SW480 (cell line): ENCODE measurements at places on chromosomes 11 and 22.
A peak's percentile ranks its signal among the peaks of the same experiment; 100 is the strongest.

- no peak for DNase-seq
Observed at GRCh38 chr11:46480909-46481308, 89.3 kb upstream of the CHRM4 start.

DNA sequence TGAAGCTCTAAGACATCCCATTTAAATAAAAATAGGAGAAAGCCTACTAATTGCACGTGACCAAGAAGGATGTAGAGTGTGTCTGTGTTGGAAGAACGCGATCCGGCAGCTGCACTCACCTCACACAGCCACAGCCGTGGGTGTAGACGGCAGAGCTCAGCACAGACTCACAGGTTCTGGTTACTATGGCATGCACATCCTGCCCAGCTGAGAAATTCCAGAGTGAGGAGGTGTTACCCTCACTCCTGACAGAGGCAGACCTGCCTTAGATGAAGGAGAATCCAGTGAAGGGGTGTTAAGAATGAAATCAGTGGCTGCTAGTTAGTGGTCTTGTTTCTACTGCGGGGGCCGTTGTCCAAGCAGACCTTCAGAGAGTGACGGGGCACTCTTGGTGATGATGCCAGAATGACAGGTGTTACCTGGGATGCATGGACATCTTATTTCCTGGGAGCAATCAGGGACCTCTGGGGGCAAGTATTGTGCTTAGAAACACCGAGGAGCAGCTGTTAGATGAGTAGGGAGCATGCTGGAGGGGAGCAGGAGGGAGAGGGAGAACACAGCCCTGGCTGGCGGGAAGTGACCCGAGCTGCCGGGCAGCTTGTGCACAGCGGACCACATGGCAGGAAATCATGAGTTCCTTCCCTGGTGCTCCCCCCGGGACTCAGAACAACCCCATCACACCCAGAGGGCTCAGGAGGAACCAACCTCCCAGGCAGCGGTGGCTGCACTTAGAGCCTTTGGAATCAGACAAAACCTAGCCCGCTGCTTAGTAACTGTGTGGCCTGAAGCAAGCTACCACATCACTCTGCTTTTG, 12.3 kb downstream of the KCNJ5 start:
- peak; percentile 79 for DNase-seq

DNA sequence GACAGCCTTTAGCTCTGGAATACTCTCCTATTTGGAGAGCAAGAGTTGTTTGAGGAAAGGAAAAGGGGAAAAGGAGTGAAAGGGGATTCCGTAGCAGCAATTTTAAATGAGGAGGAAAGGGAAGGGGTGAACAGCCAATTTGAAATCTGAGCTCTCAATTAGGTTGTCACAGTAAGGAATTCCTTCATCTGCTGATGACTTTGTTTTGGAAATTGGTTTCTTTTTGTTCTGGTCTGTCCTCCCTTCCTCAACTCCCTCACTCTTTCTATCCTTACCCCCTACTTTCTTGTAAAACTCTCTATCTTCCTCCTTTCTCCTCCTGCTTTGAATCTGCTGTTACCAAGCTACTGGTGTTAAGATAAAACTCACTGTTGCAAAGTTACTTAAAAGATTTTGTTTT, 1155.6 kb downstream of the DLG2 start:
- DNase-seq: no peak

DNA sequence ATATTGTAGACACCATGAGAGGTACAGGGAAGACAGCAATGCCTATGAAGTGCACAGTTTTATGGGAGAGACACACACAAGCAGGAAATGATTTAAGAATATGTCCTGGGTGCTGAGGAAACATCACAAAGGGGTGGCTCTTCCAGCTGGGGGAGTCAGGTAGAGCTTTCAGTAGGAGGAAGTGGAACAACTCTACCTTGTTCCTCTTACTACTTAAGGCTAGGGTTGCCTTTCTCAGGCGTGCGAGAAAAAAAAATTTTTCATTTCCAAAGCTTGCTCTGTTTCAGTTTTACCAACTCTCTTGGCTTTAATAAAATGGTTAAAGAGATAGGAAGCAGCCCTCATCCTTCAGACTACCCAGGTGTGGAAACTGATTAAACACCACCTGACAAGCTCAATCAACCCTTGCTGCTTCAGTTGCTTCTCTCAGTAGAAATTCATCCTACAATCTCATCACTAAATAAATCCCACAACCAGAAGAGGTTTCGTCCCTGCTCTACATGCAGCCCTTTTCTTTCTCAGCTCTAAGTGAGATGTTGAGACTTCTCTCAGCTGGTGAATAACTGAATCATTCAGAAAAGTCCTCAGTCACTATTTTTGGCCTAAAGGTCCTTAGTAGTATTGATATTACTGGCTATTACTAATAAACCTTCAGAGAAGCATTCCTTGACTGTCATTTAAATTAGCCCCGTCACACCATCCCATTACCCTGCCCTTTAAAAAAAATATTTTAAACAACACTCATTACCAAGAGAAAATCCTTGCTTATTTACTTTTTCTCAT, 5.9 kb downstream of the ABTB2 start:
- no peak for DNase-seq

- no peak for DNase-seq
Observed at GRCh38 chr11:6799402-6799801, at the start of gene OR6A2. TSS of gene OR6A2 (minus strand) at chr11:6799689. CDS start at chr11:6795708, 3,981 bp downstream.

- DNase-seq: no peak
Observed at GRCh38 chr22:46974077-46974476, 211.6 kb downstream of the TBC1D22A start.

GRCh38 chr22:31127181-31127772, 4.5 kb downstream of the INPP5J start:
- no peak for DNase-seq

DNA sequence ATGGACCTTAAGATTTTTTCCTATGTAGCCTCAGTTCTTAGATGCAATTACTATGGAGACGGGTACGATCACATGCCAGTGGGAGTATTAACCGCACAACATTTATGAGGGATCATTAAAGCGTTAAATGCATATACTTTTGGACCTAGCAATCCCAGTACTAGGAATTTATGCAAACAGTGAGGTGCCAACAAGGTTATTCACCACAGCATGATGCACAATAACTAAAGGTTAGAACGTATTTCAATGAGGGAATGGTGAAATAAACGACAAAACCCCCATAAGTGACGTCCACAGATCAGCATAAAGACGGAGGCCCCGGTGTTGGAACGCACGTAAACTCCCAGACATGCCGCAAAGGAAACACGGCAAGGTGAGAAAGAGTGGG, 539 bp downstream of the SIRT3 start:
- no peak for DNase-seq

DNA sequence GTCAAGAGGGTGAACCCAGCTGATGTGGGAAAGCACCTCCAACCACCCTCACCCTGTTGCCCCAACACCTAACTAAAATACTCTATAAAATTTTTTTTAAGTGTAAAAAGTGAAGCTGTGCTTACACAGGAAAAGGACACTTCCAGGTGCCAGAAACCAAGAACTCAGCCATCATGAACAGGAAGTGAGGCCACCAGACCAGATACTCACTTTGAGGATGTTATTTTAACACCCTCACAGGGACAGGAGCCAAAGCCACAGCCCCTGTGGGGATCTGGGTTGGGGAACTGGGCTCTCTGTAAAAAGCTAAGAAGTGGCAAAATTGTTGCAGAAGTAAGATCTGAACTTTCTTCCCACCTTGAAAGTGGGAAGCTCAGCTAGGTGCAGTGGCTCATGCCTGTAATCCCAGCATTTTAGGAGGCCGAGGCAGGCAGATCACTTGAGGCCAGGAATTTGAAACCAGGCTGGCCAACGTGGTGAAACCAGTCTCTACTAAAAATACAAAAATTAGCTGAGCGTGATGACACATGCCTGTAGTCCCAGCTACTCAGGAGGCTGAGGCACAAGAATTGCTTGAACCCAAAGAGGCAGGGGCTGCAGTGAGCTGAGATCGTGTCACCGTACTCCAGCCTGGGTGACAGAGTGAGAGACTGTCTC, 3.8 kb downstream of the RSPH14 start:
- no peak for DNase-seq

- DNase-seq: no peak
Observed at GRCh38 chr11:46901156-46901555, 17.2 kb downstream of the LRP4 start.

- DNase-seq: no peak
Observed at GRCh38 chr11:6516865-6517264, 19.8 kb downstream of the DNHD1 start.

- DNase-seq: no peak
Observed at GRCh38 chr11:134142536-134142935, 73.7 kb downstream of the JAM3 start.

- peak; percentile 83 for DNase-seq
Observed at GRCh38 chr11:113553235-113553634, 78.0 kb upstream of the DRD2 start.

DNA sequence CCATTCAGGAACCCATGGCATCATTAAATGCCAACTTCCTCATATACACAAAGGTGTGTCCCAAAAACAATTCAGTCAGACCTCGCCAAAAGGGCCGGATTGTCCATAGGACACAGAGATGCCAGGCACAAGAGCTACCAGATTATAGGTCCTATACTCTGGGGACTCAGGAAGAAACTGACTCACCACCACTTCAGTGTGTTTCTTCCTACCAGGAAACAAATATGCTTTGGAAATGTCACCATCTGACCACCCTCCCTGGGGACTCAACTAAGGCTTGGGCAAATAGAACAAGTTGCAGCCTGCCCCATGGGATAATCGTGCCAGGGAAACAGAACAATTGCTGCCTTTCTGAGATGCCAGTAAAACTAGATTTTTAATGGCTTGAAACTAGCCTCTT, 11.7 kb downstream of the POU2AF3 start:
- DNase-seq: no peak

GRCh38 chr22:43812890-43813289, 785 bp upstream of the EFCAB6 start:
- no peak for DNase-seq

GRCh38 chr11:20762980-20763379, 93.6 kb downstream of the NELL1 start:
- peak; percentile 14 for DNase-seq

DNA sequence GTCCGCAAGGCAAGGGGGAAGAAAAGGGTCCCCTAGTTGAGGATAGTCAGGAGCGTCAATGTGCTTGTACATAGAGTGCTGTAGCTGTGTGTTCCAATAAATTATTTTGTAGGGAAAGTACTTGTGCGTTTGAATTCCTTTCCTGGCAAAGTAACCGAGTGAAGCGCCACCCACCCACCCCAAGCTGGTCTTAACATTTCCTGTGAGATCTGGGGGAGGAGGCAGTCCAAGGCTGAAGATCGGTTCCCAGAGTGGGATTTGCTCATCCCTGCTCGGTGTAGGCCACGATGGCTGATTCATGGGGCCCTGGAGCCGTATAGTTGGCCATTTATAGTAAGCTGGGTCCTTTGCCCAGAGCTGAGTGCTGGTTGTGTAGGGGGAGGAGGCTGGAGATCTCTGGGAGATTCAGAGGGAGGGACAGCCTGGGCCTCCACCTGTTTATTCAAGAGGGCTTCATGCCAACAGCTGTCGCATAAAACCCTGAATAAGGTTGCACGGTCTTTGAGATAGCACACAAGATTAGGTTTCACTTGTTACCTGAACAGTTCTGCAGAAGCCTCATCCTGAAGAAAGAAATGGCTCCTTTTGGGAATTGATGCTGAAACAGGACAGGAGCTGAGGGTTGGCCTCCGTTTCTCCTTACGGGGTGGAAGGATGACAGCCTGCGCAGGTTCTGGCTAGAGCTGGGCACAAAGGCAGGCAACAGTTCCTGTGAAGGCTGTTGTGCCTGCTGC, 2.4 kb downstream of the ATF4 start:
- DNase-seq: no peak

DNA sequence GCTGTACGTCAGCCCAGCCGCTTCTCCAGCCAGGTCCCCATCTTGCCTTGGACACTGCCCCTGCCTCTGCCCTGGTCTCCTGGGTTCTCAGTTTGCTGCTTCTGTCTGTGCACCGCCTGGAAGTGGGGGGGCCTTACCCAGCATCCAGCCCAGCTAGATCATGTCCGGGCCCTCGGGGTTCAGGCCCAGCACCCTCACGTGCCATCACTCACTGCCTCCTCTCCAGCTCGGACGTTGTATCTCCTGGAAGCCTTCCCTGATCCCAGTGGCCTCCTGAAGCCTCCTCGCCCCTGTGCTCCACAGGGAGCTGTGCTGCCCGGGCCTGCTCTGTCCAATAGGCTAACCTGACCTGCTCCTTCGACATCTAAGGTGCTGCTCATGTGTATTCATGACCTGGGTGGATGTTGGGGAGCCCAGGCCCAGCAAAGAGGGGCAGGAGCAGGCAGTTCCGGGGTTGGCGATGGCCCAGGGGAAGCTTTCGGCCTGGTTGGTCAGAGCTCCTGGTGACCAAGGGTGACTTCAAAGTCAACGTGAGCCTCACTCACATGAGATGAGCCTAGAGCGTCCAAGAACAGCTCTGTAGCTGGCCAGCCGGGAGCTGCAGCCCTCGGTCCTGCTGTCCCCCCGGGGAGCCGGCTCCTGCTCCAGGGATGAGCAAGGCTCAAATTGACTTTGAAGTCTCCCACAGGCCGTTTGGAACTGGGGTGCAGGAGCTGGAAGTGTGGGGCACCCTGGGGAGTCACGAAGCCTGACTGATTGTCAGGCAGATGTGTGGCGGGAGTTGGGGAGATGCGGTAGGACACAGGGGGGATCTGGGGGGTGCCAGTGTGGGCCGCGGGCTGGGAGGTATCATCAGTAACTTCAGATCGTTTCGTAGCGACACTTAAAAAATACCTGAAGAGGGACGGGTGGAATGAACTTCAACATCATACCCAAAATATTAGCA, 5.2 kb upstream of the ASCL2 start:
- no peak for DNase-seq

- no peak for DNase-seq
Observed at GRCh38 chr11:130782361-130783222, 133.7 kb downstream of the SNX19 start.

DNA sequence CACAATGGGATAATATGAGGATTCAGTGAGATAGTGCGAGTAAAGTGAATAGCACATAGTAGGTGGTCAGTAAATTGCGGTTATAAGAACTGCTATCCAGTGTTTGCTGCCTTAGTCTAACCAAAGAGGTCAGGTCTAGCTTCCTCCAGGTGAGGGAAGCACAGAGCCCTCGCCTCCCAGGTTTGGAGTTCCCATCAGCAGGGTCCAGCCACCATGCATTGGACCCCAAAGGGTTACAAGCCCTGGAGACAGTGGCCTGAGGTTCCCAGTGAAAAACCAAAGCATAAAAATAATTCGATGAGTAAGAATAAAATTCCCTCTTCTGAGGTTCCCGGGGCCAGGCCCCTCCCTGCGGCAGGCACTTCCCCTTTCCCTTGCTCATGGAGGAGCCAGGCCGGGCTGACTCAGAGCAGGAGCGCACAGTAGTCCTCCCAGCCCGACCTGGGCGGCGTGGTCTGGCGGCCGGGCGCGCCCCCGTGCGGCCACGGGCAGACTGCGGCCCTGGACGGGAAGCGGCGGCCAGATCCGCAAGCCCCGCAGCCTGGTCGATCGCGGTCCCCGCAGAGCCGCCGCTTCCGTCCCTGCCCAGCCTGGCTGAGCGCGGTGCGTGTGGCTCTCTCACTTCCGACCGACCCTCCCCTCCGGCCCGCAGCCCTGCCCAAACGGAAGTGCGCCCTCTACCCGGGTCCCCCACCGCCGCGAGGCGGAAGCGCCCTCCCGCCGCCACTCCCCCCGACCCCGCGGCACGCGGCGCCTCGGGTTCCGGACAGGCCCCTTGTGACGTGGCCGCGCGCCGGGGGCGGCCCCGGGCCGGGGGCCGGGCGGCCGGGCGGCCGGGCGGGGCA, at the start of gene SLC39A13:
SLC39A13 (plus strand) TSS at position 845 of the 845 bp plus-strand sequence. CDS start 1,505 bp downstream, outside the sequence.
- peak; percentile 95 for DNase-seq
